Nephron progenitor cell (in vitro differentiated cells): ENCODE measurements at places on chromosomes 12 and 14.

- no peak for DNase-seq
These were observed 801.4 kb downstream of the FLRT2 start for GRCh38 chr14:86331341-86331740.

DNA sequence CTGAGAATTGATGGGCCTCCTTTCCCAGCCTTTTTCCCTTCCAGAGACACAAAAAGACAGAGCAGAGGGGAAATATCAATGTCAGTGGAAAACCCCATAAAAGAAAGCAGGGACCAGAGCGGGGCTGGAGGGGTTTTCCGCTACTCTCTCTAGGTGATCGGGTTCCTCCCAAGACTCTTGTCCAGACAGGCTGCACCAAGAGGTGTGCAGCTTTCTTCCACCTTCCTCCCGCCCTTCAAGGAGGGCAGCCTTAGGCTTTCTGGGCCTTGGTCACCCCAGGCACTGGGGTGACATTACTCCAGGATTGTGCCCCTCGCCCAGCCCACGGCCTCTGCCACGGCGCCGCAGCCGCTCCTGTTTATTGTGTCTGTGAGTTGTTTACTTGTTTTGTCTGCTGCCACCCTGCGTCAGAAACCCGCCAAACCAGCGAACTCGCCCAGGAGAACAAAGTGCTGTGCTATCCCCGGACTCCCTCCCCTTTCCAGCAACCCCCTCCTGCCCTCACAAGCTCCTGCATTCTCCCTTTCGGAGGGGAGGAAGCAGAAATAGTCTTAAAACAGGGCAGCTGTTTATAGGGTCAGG is 6.7 kb upstream of the HOXC6 start:
- peak; percentile 66 for DNase-seq

DNA sequence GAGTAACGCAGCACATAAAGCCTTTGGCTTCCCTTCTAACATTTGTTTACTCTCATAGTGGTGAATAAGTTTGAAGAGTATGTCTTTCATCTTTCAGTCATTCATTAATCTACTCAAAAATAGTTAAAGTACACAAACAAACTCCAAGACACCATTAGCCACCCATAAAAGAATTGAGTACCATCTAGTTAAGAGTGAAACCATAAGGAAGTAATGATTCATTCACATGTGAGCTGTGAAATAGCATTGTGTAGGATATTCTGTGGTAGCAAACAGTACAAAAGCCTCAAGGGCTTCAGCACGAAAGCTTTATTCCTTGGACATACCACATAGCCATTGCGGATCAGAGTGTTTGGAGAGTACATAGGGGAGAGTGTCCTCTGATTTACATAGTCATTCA is 13.9 kb downstream of the SYT1 start:
- DNase-seq, result no peak

- no peak for DNase-seq
These were observed 200.7 kb downstream of the FUT8 start for GRCh38 chr14:65613131-65613650.

- DNase-seq, result no peak
These were observed 243.7 kb upstream of the RGS6 start for GRCh38 chr14:71688576-71688975.

DNA sequence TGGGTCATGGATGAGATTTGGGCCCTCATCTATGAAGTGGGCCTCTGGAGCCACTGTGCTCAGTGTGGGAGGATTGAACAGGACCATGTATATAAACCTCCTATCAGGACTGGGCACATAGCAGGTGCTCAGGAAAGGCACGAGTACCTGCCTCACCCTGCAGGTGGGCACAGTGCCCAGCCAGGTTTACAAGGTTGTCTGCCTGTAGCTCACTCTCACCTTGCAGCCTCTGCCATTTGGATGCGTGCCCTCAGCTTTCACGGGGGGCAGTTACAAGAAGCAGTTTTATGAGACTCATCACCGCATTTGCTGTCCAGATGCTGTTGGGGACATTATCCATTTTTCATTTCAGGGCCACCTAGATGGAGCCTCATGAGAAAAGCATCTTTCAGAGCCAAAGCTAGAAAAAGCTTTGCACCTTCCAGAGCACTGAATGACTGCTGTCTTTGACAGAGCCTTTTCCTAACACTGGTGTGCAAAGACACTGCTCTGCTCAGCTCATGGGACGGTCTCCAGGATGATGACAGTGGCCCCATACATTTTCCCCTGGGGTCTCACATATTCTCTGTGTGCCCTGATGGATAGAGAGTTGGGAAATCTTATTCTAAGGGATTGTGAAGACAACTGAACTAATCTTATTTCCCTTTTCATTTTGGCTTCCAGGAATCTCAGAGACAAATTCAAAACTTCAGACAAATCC is 327.5 kb upstream of the RTL1 start:
- no peak for DNase-seq

DNA sequence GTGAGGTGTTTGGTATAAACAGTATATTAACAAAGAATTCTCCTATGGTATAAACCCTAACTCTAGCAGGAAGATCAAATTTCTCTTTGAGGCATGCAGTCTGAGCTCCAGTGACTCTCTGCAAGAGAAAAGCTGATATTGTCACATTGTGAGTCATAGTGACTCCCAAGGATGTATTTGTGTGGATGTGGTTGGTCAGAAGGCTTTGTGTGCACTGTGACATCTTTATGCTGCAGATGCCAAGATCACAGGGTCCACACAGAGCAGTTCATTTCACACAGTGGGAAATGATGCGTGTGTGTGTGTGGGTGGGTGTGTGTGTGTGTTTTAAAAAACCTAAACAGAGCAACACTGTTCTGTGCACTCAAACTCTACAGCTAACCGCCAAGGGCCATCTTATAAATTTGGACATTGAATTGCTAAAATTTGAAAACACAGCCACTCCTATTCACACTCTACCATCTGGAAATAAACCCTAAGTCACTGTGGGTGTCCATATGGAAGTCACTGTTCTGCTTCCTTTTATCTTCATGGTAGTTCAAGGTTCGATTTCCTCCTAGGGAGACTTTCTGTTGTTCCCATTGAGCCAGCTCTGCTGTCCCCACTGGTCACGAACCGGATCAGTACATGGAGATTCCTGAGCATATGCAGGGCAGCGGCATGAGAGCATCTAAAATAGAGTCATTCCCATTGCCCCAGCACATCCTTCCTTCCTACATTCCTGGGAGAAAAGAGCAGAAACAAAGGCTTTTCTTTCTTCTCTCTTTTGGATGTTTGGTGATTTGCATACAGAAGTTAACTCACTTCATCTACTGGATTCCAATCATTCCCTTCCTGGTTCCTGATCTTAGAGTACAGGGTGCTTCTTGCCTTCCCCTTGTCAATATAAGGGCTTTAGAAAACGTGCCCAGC is 727.6 kb downstream of the DIO2 start:
- no peak for DNase-seq

DNA sequence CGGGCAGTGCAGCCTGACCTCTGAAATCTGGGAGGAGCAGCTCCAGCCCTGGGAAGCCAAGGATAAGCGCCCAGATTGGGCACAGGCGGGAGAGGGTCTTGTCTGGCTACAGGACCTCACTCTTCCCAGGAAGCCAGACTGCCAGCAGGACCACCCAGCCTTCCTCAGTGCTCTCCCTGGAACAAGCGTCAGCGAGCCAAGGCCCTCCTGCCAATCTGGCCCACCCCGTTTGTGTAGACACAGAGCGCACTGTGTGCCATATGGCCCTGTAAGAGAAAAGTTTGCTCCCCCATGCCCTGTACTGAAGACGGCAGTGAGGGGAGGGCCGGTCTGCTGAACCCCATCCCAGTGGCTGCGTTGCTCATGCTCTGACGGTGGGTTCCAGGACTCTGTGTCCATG is 1.2 kb upstream of the C14orf180 start:
- DNase-seq, result no peak

DNA sequence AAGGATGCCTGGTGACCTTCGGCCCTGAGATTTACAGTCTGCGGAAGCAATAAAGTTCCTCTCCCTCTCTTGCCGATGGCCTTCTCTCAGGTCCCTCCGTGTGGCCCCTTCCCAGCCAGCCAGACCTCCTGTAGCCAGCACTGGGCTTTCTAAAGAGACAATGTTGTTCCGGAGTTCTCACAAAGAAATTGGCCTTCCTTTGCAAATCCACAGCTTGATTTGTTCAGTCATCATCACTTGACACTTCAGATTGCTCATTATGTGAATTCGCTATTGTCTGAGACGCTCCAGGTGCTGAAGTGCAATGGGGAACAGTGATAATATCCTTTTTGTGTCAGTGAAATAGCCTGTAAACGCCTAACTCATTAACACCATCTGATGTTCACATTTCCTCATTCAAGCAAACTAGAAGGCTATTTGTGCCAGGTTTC is 43.7 kb upstream of the GPHB5 start:
- DNase-seq, result peak; percentile 34

- no peak for DNase-seq
These were observed 250.8 kb upstream of the USP15 start for GRCh38 chr12:62009445-62009844.

DNA sequence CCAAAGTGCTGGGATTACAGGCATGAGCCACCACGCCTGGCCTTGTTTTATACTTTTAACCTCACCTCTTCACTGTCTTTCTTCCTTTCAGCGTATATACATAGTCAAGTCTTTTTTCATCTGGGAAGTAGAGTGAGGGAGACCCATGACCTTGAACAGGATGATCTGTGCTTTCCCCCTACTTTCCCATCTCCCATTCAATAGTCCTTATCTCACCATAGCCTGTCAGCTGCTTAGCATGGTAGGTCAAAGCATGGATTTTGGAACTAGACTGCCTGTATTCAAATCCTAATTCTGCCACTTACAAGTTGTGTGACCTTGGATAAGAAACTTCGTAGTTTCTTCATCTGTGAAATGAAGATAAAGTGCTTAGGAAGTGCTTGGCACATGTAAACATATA is 96.4 kb upstream of the MON2 start:
- no peak for DNase-seq

DNA sequence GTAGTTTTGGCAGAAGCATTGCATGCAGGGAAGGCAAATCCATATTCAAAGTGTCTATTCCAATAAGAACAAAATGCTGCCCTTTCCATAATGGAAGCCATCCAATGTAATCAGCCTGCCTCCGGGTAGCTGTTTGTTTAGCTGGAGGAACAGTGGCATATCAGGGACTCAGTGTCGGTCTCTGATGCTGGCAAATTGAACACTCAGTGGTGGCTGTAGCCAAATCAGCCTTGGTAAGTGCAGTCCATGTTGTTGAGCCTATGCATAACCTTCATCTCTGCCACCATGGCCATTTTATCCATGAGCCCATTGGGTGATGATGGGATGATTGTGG is 147.8 kb upstream of the MAX start:
- DNase-seq, result no peak

GRCh38 chr12:116222358-116222757 is 55.1 kb downstream of the MED13L start:
- DNase-seq, result no peak

- DNase-seq, result no peak
These were observed 507 bp upstream of the PTPN11 start for GRCh38 chr12:112418273-112418607.

GRCh38 chr14:33738491-33738890 is 212.4 kb downstream of the EGLN3 start:
- no peak for DNase-seq

DNA sequence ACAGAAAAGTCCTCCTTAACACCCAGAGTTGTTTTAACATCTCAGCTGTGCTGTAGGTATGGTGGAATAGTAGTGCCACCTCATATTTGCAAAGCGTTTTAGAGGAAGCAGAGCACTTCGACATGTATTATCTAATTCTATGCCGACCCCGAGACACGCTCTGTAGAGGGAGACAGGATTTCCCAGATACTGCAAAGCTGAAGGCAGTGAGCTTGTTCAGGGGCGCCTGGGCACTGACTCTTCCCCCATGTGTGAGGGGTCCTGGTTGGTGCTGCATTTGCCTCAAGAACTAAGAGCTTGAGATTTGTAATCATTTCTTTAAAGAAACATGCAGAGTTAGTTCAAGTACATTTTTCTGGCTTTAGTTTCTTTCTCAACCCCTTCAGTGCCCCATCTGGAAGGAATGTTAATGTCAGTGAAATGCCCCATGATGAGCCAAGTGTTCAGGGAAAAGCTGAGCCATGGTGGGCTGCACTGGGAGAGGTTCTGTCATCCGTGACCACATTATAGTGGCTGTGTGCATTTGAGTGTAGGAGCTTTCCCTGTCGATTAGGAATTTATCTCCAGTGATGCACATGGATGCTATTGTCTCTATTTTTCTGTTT is 66.3 kb downstream of the MBIP start:
- peak; percentile 30 for DNase-seq

DNA sequence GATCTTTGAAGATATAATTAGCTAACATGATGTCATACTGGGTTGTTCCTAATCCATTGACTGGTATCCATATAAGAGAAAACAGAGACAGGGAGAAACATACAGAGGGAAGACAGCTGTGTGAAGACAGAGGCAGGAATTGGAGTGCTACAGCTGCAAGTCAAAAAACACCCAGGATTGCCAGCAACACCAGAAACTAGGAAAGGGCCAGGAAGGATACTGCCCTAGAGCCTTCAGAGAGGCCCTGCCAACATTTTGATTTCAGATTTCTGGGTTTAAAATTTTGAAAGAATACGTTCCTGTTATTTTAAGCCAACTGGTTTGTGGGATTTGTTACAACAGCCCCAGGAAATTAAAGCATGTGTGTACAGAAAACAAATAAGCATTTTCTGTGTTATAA is 473.7 kb upstream of the FLRT2 start:
- no peak for DNase-seq

DNA sequence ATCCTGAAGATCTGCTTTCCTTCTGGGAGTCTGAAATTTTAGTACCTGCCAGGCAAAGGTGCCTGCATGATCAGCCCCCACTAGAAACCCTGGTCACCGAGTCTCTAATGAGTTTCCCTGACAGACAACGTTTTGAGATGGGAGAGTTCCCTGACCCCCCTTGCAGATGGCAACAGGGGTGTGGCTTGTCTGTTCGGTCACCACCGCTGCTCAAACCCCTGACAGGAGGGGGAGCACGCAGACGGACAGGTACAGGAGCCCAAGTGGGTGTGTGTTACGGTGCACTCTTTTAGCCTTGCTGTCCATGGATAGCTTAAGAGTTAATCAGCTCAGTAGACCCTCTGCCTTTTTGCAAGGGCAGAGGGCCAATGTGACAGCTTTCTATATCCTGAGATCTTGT is 19.3 kb upstream of the CDKN3 start:
- DNase-seq, result no peak

GRCh38 chr12:56521209-56521589 is 421 bp upstream of the RBMS2 start:
- DNase-seq, result no peak

GRCh38 chr14:57957441-57957840 is 91.5 kb upstream of the SLC35F4 start:
- no peak for DNase-seq

- DNase-seq, result no peak
These were observed 2.0 kb downstream of the DENND5B start for GRCh38 chr12:31588976-31589375.
